ENCODE measurements at places on chromosomes 5 and 9.

- no peak for DNase-seq
These were observed 39.5 kb downstream of the MEGF10 start for GRCh38 chr5:127330116-127330515.

DNA sequence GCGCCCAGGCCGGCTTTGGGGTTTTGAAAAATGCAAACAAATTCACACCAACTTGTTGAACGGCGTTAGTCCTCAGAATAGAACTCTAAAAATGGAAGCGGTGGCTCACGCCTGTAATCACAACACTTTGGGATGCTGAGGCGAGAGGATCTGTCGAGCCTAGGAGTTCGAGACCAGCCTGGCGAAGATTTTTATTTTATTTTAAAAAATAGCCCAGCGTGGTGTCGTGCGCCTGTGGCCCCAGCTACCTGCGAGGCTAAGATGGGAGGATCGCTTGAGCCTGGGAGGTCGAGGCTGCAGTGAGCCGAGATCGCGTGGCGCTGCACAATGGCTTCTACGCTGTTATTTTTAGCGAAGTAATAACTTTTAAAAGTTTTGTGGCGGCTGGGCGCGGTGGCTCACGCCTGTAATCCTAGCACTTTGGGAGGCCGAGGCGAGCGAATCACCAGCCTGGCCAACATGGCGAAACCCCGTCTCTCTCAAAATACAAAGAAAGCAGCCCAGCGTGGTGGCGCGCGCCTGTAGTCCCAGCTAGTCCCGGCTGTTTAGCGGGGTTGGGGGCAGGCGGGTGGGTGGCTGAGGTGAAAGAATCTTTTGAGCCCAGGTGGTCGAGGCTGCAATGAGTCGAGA lies 694 bp upstream of the PLIN2 start:
- DNase-seq, result no peak

DNA sequence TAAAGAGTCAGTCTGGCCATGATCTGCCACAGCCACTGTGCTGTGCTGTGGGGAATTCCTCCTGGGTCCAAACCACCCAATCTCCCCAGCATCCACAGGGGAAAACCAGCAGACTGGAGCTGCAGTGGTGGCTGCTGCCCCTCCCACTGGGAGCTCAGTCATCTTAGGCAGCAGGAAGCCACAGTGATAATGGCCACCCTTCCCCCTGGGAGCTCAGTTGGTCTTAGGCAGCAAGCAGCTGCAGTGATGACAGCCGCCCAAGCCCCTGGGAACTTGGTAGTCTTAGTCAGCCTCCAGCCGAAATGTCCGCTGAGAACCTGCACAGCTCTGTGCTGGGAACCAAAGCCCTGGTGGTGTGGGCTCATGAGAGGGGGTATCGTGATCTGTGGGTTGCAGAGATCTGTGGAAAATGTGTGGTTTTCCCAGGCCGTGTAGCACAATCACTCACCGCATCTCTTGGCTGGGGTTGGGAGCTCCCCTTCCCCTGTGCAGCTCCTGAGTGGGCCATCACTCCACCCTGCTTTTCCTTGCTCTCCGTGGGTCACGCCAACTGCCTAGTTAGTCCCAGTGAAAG lies 38.4 kb upstream of the SMIM15 start:
- no peak for DNase-seq

DNA sequence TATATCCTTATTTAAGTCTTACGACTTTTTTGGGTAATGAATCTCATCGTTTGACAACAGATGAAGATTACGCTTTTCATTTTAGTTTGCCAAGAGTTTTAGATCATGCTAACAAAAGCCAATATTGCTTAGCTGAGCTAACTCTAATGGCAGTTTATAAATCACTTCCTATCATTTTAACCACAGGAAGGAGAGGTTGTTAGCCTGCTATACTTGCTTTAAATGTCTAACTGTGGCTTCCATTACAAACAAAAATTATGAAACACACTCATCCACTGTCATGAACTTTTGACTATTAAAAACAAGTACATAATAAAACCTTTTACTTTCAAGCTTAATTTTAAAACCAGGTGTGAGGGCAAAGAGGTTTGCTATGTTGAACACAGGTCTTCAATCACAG lies 53.7 kb upstream of the ANKH start:
- DNase-seq, result no peak

- DNase-seq, result no peak
These were observed 269.4 kb upstream of the POU5F2 start for GRCh38 chr5:94010814-94011213.

DNA sequence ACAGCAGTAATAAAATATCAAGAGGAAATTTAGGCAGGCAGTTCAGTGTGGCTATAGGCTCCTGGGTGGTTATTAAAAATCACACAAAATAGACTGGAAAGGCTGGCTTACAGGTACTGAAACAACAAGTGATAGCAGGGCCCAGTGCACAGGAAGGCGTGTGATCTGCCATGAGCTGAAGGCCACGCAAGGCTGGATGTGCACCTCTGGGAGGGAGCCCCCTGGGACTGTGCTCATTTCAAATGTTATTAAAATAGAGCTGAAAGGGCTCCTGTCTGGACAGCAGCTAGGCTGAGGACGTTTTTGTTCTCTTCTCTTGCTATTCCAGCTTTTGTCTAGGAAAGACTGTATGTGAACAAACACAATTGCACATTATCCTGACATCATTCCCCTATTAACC lies 324.3 kb upstream of the RFX3 start:
- no peak for DNase-seq

DNA sequence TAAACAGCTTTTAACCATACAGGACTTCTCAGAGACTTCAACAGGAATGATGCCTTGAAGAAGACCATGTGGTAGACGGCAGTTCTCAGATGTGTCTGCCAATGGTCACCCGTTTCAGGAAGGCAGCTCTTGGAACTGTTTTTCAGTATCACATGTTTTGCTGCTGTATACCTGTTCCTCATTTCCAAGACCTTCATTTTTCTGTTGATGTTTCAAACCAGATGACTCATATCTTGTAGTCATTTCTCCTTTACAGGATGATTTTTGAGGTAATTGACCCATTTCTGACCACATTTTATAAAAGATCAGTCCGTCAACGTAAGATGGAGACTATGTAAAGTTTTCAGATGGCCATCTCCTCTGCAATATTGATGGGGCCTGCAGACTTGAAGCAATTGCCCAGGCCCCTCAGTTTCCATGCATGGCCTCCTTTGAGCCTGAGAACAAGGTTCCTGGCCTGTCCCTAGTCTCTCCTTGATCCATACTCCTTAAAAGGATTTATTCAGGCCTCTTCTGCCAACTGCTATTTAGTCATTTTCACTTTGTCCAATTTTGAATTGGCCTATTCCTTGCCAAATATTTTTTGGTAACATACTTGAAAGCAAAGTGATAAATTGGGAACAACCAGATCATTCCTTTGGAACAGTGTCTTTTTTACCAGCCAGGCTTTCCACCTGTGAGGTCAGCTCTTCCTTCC lies 128.6 kb downstream of the PDZD2 start:
- no peak for DNase-seq

DNA sequence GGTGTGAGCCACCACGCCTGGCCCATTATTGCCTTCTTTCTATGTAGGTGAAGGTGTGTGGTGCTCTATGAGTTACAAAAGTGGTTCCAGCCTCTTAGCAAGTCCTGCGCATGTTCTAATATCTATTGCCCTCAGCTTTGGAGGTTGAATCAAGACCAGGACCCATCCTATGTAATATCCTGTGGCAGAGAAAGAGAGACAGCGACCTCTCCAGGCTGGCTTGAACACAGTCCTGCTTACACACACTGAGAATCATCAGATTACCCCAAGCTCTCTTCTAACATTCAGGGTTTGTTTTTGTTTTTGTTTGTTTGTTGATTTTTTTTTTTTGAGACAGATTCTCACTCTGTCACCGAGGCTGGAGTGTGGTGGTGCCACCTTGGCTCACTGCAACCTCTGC lies 94.7 kb upstream of the OSMR start:
- DNase-seq, result no peak

- no peak for DNase-seq
These were observed 54.1 kb downstream of the IPPK start for GRCh38 chr9:92615790-92616189.

DNA sequence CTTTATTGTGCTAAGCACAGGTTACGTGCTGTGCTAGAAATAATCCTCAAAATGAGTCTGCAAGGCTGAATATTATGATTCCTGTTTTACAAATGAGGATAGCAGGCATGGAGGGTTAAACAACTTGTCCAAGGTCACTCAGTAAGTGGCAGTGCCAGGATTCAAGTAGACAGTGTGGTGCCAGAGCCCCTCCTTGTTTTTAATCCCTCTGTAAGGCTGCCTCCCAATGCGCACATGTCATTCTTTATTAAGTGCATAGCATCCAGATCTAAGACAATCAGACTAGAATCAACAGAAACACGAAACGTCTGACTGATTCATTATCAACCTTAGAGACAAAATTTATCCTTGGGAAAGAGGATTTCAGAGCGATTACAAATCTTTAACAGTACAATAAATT lies 199.6 kb downstream of the SMARCA2 start:
- DNase-seq, result no peak
